ENCODE measurements at places on chromosomes 4 and X.

DNA sequence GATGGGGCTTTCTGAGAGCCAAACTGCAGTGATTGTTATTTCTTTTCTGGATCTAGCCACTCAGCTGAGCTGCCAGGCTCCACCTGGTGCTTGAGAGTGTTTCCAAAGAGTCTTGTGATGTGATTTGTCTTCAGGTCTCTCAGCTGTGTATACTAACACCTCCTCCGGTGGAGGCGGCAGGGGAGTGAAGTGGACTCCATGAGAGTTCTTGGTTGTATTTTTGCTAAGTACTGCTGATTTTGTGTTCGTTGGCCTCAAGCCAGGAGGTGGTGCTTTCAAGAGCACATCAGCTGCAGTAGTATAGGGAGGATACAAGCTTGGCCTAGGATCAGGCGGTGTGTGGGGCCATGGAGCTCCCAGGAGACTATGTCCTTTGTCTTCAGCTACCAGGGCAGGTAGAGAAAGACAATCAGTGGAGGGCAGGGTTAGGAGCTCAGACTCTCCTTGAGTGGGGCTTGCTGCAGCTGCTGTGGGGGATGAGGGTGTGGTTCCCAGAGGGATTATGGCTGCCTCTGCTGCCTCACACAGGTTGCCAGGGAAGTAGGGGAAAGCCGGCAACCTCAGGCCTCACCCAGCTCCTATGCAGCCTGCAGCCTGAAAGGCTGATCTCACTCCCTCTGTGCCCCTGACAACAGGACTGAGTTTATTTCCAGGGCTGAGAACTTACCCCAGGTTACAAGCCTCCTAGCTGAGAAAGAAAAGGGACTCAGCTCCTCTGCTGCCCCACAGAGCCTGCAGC lies 62.4 kb downstream of the NPFFR2 start:
- DNase-seq: no peak

DNA sequence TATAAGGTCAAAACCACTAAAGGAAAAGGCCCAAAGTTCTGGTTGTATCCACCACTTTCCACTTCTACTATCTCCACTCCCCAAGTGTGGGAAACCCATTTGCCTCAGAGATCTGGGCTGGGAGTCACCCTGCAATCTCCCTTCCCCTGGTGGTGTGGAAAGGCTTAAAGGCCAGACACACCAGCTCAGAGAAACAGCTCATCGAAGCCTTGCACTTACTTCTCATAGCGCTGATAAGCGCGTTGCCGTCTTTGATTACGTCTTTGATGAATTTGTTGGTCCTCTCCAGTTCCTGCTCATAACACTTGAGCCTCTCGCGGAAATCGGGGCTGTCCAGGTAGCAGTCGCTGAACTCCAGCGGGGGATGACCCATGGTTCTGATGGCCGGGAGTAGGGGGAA lies 647 bp downstream of the OPHN1 start:
- no peak for DNase-seq

DNA sequence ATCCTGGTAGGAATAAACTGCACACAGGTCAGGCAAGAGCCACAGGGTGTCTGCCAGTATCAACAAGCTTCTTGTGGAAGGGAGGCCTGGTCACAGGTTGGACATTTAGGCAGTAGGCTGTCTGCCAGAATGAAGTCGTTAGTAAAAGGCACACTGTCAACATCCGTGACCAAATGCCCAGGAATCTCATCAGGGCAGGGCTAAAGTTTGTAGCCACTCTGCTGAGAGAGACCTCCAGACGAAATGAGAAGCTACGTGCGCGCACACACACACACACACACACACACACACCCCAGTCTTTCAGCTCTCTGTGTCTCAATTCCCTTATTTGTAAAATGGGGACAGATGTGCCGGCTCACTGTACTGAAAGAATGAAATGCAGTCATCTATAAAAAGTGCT lies 408.7 kb upstream of the ZFP42 start:
- no peak for DNase-seq

- no peak for DNase-seq
Measured at GRCh38 chr4:40515037-40515397, 114.6 kb downstream of the RBM47 start.

- no peak for DNase-seq
Measured at GRCh38 chr4:168908851-168909273, 101.2 kb downstream of the CBR4 start.

- no peak for DNase-seq
Measured at GRCh38 chr4:1793940-1794808, 1.1 kb downstream of the FGFR3 start.

DNA sequence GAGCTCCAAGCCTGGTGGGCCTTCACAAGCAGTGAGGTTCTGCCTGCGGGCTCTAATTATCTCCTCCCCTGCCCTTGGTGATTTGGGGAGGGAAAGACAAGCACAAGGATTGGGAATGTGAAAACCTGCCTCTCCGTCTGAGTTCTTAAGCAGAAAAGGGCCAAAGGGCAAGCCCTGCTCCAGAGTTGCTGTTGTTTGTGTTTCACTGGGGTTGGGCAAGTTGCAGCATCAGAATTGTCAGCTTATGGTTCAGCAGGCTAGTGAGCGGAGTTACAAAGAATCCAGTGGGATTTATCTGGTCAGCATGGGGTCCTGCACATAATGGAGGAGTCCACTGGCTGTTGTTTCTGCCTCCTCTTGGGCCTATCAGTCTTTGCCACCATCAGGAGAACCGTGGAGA lies 60.5 kb downstream of the NHS start:
- DNase-seq: no peak

- DNase-seq: no peak
Measured at GRCh38 chr4:55117511-55117910, 7.9 kb downstream of the KDR start.

GRCh38 chr4:145665773-145666172 lies 14.2 kb upstream of the C4orf51 start:
- DNase-seq: no peak

DNA sequence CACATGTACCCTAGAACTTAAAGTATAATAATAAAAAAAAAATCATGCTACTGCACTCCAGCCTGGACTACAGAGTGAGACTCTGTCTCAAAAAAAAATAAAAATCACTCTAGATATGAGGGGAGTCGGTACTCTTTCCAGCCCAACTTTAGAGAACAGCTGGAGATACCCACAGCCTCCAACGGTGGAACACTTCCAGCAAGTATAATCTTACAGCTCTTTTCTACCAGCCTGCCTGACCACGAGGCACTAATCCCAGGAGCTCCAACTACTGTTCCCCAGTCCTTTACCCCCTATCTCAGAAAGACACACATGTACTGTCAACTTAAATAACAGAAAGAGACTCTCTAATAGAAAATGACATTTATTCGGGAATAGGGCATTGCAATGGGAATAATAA lies 46.8 kb downstream of the STEEP1 start:
- no peak for DNase-seq

GRCh38 chrX:48468247-48468671 lies 1.8 kb downstream of the SLC38A5 start:
- DNase-seq: no peak

DNA sequence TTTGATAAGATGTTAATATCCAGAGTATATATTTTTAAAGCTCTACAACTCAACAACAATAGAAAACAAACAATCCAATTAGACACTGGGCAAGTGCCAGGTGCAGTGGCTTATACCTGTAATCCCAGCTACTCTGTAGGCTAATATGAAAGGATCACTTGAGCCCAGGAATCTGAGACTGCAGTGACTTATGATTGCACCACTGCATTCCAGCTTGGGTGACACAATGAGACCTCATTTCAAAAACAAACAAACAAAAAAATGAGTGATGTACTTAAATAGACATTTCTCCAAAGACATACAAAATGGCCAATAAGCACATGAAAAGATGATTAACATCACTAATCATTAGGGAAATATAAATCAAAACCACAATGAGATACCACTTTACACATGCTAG lies 356.8 kb upstream of the PCDH10 start:
- DNase-seq: no peak

GRCh38 chr4:37865450-37865849 lies 25.4 kb upstream of the TBC1D1 start:
- no peak for DNase-seq

DNA sequence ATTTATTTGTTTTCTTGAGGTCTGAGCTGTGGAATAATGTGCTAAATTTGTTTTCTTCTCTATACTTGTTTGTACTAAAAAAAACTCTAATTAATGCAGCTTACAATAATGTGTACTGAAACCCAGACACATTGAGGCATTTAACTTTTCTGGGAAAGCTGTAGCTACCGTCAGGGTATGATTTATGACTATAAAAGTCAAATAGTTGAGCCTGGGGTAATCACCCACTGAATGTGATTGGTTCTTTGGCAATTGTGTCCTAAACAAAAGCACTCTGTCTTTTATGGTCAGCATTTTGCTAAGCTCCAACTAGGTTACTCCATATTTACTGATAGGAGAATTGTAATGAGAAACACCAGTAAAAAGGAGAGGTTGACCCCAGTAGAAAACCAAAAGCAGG lies 65.9 kb upstream of the CBLL2 start:
- no peak for DNase-seq

Measured in stimulated activated CD8-positive, alpha-beta memory T cell treated with anti-CD3 and anti-CD28 coated beads, Interleukin-15, amount 100 ng/mL, for 4 hours (primary cell).